ENCODE measurements at places on chromosomes 1 and 21.

- DNase-seq: no peak
These were observed 89.2 kb upstream of the COL6A1 start for GRCh38 chr21:45892156-45892915.

DNA sequence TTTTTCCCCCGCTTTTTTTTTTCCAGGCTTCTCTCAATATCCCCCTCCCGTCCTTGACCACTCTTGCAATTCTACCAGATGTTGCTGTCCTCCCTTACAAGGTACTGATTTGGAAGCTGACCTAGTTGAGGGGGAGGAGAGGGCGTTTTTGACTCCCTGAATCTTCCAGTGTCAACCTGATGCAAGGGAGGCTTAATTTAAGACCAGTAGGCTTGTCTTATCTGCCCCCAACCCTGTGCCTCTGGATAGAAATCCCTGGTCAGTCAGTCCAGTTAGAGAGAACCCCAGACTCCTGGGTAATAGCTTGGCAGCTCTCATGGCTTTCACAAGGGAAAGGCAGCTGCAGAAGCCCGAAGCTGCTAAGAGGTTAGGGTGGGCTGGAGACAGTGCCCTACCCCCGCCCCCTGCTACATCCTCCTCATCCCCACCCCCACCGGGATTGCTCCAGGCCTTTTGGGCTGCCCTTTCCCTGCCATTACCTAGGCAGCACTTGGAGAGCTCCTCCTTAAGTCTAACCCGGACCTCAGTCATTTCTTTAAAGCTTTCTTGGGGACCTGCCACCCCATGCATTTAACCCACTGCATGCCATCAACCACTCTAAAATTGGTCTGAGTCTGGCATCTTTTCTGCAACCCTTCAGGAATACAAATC lies 3.6 kb downstream of the ACKR1 start:
- DNase-seq: no peak

- DNase-seq: no peak
These were observed 82.9 kb downstream of the HSPA13 start for GRCh38 chr21:14300074-14300473.

DNA sequence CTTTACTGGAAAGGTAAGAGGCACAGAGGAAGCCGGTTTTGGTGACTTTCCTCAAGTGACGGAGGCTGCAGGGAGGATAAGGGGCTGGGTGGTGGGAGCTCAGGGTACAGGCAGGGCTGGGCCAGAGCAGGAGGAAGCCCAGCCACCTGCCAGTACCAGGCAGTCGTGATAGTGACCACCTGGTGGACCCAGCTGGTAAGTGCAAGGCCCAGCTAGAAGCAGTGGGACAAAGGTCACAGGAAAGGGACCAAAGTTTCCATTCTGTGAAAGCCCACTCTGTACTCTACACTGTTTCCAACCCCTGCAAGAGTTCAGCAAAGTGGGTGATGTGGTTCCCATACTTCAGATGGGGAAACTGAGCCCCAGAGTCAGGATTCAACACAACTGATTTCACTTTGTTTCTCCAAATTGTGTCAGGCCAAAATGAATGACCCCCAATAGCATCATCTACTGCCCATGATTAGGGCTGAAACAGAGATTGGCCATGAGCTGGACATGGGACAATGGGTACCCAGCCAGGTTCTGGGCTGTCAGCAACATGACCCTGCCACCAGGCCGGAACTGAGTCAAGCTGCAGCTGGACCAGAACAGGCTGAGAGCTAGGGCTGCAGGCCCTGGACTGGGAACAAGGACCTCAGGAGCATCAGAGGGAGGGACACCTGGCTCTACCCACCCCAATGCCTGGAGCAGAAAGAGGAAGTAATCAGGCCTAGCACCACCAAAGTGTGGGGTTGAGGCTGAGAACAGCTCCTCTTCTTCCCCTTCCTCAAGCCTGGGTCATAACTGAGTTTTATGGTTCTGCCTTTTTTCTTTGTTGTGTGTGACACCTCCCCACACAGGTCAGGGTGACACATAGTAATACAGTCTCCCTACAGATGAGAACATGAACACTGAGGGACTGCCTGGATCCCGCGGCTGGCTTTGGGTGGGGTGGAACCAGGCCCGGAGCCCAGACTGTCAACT lies 50.2 kb downstream of the KCNN3 start:
- peak; percentile 66 for DNase-seq

DNA sequence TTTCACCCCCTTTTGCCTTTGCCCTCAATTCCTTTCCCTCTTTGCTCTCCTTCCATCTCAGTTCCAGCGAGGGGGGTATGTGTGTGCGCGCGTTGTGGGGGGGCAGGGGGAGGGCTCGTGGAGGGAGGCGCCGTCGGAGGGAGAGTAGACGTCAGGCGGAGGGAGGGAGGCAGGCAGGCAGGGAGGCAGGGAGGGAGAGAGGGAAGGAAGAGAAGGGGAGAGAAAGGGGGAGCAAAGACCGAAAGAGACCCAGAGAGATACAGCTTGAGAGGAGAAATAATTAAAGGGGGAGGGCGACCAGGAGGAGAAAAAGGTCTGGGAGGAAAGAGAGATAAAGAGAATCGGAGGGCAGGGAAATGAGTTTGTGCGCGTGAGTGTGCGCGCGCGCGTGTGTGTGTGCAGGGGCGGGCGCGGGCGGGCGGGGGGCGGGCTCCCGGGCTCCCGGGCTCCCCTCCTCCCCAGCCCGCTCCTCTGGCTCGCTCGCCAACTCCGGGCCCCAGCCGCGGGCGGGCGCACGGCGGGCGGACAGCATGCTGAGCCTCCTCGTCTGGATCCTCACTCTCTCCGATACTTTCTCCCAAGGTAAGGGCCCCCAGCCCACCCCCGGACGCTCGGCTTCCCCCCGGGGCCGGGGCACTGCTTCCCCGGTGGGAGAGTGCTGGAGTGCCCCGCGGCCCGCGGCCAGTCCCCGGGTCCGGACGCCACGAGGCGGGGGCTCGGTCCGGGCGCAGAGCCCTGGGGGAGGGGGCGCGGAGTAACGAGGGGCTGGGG lies at the start of gene KIRREL1:
TSS of gene KIRREL1 (plus strand) at position 499 of the 771 bp plus-strand sequence. CDS start at position 531, 32 bp downstream.
- DNase-seq: no peak

DNA sequence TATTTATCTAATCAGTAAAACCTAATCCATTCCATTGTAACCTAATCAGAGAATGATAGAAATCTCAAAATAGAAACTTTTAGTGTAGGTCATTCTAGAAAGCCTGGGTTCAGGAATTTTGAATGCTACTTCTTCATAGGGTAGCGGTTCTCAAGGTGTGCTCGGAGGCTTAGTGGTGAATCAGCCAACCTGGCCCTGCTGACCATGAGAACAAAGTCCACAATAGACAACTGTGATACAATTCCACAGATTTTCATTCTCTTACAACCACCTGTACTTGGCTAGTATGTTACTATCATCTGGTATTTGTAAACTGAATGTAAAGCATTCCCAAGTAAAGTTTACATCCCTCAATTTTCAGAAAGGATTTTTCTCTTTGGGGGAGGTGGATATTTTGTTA lies 7.5 kb upstream of the PUM1 start:
- no peak for DNase-seq

DNA sequence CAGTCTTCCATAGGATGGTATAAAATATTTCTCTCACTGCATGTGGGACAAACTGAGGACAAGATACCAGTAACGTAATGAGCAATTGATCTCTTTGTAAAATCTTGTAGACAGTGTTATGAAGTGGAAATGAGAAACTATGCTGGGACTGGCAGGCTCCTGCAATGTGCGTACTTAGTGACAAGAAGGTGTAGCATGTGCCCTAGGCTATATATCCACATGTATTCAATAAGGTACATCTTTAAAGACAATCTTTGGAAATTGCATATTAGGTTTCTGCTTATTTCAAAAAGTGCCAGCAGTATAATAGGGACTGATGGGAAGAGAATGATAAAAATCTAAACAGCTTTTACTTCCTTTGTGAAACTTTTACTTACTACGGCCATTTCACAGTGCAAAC lies 81.9 kb upstream of the GREM2 start:
- no peak for DNase-seq

DNA sequence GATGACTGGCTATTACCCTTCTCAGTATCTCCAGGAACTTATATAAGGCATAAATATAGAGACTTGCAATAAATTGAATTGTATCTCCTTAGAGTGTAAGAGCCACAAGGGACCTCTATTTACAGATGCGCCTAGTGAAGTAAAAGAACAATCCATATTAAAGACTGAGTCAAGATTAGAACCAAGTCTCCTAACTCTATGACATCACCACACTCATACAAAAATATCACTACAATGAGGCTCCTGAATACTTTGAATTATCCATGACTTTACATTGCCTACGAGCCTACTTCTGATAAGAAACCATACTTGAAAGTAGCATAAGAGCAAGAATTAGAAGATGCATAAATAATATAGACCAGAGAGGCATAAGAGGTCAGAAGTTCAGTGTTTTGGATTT lies 18.8 kb downstream of the DPYD start:
- DNase-seq: no peak

DNA sequence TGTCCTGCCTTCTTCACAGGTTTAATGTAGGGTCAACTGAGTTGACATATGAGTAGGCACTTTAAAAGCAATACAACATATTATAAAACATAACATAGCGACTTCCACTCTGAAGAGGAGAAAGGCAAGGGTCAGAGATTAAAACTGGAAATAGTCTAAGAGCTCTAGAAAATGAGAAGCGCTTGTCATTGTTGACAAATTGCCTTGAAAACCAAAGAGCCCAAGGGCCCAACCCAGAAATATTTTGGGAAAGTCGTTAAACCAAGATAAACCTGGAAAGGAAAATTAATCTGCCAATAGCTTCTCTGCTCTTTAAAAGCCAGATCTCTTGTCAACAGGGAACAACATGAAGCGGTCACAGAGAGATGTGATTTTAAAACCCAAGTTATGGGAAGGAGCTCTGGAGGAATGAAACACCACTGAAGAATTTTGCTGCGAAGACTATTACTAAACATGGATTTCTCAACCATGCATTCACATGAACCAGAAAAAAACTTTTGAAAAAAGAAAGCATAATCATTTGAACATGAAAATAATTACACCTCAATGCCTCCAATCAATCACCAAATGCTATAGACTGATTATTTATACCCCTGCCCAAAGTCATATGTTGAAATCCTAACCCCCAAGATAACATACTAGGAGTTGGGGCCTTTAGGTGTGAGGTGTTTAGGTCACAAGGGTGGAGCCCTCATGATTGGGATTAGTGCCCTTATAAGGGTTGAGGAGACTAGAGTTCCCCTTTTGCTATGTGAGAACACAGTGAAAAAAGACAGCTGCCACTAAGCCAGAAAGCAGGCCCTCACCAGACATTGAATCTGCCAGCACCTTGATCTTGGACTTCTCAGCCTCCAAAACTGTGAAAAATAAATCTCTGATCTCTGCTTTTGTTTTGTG lies 33.0 kb upstream of the MTF1 start:
- DNase-seq: no peak

- no peak for DNase-seq
These were observed 39.1 kb downstream of the SPSB1 start for GRCh38 chr1:9331558-9332346.

DNA sequence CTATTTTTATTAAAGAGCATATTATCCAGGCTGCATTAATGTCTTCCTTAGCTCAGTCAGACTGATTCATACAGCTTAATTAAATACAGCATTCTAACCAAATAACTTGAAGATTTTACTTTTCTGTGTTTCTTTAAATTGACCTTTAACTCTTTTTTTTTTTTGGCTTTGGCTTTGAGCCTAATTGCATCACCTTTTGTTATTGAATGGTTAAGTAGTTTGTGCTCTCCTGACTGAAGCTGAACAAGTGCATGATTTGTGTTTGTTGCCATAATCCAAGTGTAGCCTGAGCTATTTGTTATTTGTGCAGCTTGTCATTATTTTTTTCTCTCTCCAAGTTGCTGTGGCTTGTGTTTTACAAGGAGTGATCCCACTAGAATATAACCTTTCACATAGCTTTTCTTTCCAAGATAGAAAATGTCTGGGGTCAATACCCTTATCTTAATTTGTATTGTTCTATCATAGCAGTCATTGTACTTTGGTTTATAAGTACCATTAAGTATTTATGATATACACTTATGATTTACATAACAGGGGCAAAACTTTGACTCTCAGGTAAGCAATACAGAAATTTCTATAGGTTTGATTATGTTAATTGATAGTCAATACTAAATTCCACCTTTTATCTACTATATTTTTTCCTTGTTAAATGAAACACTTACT lies 31.6 kb downstream of the CDC14A start:
- DNase-seq: no peak

DNA sequence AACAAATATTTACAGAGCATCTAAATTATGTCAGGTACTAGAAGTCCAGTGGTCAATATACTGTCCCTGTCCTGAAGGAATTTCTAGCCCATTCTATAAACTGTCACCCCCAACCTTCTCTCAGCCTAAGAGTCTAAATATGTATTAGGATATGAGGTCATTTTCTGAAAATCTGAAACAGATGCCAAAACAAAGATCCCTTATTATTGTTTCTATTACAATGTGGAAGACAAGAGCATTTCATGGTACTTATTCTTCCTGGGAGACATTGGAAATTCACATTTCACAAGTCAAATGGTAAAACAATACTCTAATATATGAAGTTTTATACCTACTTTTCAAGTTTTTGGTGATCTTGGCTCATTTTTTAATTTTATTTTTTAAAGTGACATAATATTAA lies 2.6 kb downstream of the CLCA1 start:
- no peak for DNase-seq

DNA sequence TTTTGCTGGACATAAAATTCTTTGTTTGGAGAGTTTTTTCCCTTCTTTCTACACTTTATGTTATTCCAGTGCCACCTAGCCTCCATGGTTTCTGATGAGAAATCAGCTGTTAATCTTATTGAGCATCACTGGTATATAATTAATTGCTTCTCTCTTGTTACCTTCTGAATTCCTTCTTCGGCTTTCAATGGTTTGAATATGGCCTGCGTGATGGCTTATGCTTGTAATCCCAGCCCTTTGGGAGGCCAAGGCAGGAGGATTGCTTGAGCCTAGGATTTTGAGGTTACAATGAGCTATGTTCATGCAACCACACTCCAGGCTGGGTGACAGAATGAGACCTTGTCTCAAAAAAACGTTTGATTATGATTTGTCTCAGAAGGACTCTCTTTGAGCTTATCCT lies 13.0 kb upstream of the CNIH4 start:
- no peak for DNase-seq

GRCh38 chr1:165356876-165357275 lies 361 bp upstream of the LMX1A start:
- DNase-seq: no peak

DNA sequence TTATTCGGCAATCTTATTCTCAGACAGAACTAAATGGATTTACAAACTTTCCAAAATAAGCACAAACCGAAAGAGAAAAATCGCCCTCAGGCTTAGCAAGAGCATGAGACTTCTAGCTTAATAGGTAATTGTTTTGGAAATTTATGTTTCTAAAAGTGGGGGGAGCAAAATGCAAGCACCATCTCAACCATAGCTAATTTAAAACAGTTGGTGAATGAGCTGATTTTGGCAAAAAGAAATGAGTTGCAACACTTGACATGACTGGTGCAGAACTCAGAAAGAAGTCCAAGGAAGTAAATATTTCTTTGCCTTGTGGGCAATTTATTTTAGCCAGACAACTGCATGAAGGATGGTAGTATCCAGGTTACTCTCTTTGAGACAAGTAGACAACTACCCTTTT lies 71.5 kb upstream of the PTGFR start:
- DNase-seq: no peak

All from 8988T (cell line).